ENCODE measurements at places on chromosomes 16 and 17. TPM values are rescaled to one million over a fixed set of nuclear protein-coding genes. Genes with fewer than 3 reads are reported as not detected.

GRCh38 chr17:43395165-43395564 lies 3.6 kb upstream of the ARL4D start:
- no peak for DNase-seq
- no peaks in the 10 kb centered on the region for H3K36me3 ChIP-seq
- no peak overlapping the region for H3K4me3 ChIP-seq
- H3K27ac ChIP-seq = no peak overlapping the region

DNA sequence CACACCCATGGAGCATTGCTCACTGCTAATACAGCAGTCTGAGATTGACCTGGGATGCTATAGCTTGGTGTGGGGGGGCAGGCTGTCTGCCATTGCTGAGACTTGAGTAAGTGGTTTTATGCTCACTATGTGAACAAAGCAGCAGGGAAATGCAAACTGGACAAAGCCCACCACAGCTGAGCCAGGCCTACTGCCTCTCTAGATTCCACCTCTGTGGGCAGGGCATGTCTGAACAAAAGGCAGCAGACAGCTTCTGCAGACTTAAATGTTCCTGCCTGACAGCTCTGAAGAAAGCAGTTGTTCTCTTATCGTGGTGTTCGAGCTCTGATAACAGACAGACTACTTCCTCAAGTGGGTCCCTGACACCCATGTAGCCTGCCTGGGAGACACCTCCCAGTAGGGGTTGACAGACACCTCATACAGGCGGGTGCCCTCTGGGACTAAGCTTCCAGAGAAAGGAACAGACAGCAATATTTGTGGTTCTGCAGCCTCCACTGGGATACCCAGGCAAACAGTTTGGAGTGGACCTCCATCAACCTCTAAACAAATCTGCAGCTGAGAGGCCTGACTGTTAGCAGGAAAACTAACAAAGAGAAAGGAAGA lies 2204.8 kb downstream of the TP53TG3F start:
- H3K36me3 ChIP-seq = no peaks in the 10 kb centered on the region
- H3K4me3 ChIP-seq = no peak overlapping the region
- DNase-seq = no peak
- no peaks in the 10 kb centered on the region for H3K27me3 ChIP-seq

GRCh38 chr17:57442914-57443571 lies 186.7 kb downstream of the MSI2 start:
- no peak for DNase-seq
- H3K27ac ChIP-seq = no peak overlapping the region
- H3K4me3 ChIP-seq = no peak overlapping the region
- no peaks in the 10 kb centered on the region for H3K27me3 ChIP-seq
- no peaks in the 10 kb centered on the region for H3K36me3 ChIP-seq
- peaks cover 20% of the 10 kb centered on the region for H3K4me1 ChIP-seq

DNA sequence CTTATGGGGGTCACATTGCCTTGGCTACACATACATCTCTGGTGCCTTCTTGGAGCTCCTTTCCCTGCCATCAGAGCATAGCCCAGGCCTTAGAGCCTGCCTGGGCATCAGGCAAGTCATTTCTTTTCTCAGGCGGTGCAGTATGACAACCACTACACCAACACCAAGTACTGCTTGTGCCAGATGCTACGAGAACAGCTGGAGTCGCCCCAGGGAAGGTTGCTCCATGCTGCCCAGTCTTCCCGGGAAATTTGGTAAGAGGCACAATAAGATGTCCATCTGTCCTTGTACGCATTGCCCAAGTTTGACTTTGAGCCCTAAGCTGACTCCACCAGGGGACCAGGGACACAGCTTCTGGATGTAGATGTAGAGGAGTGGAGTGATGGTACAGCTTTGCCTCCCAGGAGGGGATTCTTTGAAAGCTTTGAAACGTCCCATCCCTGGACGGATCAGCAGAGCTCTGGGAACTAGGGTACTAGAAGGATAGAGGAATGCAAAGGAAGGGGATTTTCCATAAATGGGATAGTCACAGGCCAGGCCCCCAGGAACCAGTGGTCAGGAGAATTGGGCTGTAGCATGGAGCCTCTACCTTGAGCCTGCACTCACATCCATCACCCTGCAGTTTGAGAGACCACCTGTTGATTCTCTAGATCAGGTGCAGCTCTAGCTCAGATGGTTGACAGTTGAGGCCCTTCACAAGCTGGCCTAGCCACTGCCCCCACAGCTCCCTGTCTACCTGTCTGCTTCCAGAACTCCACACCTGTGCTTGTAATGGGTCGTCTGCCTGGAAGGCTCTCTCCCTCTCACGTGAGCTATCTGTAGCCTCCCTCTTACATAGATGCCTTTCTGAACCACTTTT lies 11.0 kb upstream of the NFATC3 start:
- H3K27me3 ChIP-seq = no peaks in the 10 kb centered on the region
- H3K36me3 ChIP-seq = no peaks in the 10 kb centered on the region
- DNase-seq = no peak
- H3K4me3 ChIP-seq = no peak overlapping the region

DNA sequence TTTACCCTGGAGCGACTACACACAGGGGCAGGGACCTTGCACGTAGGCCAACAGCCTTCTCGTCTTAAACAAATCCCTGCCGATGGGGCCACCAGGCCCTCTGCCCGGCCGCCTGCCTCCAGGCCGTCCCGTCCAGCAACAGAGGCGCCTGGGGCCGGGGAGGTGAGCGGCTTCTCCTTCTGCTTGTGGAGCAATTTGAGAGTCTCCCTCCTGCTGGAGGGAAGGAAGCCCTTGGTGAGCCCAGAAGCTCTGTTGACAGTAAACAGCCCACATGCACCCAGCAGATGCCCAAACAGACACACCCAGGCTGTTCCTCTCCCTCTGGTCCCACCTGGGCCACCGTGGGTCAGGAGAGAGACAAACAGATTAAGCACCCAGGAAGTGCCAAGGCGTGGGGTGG lies 8.1 kb downstream of the SLC43A2 start:
- no peaks in the 10 kb centered on the region for H3K36me3 ChIP-seq
- no peak overlapping the region for H3K4me3 ChIP-seq
- H3K4me1 ChIP-seq = no peaks in the 10 kb centered on the region
- DNase-seq = no peak

- no peaks in the 10 kb centered on the region for H3K36me3 ChIP-seq
- peak overlapping the region; percentile 42 for H3K27ac ChIP-seq
- no peak for DNase-seq
Observed at GRCh38 chr17:77128896-77129567, 11.7 kb upstream of the SEC14L1 start.

DNA sequence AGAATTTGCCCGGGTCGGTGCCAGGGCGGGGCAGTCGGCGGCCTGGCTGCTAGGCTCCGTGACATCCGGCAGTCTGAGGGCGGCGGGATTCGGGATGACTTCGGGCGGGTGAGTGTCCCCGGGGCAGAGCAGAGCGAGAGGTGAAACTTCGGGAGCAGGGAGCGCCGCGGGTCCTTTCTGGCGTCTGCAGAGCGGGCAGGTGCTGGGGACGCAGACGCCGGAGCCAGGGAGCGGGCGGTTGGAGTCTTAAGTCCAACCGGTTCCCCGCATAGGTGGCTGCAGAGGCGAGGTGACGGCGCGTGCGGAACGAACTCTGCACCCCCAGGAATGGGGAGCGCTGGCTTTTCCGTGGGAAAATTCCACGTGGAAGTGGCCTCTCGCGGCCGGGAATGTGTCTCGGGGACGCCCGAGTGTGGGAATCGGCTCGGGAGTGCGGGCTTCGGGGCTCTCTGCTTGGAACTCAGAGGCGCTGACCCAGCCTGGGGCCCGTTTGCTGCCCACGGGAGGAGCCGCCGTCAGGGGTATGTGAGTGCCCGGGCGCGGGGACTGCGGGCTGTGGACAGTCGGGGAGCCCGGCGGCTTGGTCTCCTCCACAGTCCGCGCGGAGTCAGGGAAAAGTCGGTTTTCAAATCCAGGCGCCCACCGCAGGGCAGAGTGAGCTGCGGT lies at the start of gene B4GALNT2:
B4GALNT2 (plus strand) TSS at position 71 of the 666 bp plus-strand sequence; CDS start at position 95, 24 bp downstream.
- peaks cover 12% of the 10 kb centered on the region for H3K4me1 ChIP-seq
- no peaks in the 10 kb centered on the region for H3K27me3 ChIP-seq
- H3K36me3 ChIP-seq = no peaks in the 10 kb centered on the region
- H3K4me3 ChIP-seq = no peak within 1 kb of the TSS
- H3K27ac ChIP-seq = no peak within 1 kb of the TSS

GRCh38 chr17:10620823-10621222 lies 36.3 kb downstream of the MYH3 start:
- H3K27me3 ChIP-seq = no peaks in the 10 kb centered on the region
- H3K4me3 ChIP-seq = no peak overlapping the region
- H3K27ac ChIP-seq = no peak overlapping the region
- peak; percentile 35 for DNase-seq

DNA sequence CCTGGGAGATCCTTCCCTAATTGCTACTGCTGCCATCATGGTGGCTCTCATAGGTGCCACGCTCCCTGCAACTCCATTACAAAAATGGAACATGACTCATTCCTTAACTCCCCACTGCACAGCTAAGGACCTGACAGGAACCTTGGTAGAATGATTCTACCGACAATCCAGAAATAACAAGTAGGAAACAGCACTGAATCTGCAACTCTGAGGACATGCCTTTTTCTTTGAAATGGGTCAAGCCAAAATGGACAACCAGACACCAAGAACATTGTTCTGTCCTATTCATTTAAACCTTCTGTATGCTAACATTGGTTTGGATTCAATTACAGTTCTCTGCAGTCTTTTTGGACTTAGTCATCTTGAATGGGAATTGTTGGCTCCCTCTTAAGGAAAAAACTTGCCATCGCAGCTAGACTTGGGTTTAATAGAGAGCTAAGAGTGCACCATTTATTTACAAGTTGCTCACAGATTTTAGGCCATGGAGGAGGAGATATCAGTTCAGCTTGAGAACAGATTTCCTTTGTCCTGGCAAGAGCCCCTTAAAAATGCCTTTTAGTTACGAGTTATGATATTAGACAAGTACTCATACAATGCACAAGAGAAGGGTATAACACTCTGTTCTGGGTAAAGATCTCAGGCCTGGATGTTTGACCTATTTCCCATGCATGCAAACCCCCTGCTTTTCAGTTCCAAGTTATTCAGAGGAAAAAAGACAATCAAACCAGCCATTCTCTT lies 20.9 kb upstream of the NSRP1 start:
- no peak overlapping the region for H3K4me3 ChIP-seq
- no peaks in the 10 kb centered on the region for H3K36me3 ChIP-seq
- no peaks in the 10 kb centered on the region for H3K27me3 ChIP-seq

DNA sequence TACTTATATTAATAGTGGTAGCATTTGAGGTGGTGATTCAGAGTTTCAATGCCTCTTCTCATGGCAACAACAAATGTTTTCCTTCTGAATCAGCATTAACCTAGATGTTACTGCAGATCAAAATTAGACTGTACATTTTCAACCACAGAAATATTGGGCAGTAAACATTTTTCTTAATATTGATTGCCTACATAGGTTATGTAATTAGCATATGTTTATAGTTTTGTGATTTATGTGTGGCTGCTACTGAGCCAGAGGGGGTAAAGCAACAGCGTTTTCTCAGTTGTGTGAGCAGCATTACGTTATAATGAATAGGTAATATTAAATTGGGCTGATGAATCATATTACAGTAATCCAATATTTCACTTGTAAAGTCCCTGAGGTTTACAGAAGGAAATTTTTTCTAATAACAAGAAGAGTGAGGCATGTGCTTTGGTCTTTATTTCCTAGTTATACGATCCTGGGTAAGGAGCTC lies 18.8 kb upstream of the BMERB1 start:
- no peaks in the 10 kb centered on the region for H3K36me3 ChIP-seq
- H3K4me3 ChIP-seq = no peak overlapping the region
- no peak overlapping the region for H3K27ac ChIP-seq
- DNase-seq = no peak
- no peaks in the 10 kb centered on the region for H3K4me1 ChIP-seq

DNA sequence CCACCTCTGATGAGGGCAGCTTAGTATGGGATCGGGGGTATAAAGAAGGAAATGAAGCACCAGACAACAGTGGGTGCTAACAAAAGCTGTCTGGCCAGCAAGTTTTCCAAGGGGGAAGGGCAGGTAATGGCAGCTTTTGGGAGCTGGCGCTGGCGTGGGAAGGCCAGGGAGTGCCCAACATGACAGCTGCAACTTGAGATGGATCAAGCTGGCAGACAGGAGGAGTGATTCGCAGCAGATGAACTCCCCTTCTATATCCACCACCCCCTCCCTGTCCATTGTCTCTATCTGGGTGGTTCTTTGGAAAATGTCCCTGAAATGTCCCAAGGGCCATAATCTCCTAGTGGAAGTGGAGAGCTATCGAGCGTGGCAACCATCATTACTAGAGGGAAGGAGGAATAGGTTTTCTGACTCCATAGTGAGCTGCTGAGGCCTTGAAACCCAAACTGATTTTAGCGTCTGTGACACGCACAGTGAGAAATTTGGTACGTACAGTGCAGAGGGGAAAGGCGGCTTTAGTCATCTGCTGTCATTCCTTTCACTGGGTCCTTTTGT lies 4.8 kb upstream of the INPP5K start:
- no peak overlapping the region for H3K27ac ChIP-seq
- no peaks in the 10 kb centered on the region for H3K36me3 ChIP-seq
- no peak overlapping the region for H3K4me3 ChIP-seq
- H3K27me3 ChIP-seq = no peaks in the 10 kb centered on the region
- H3K4me1 ChIP-seq = peaks cover 11% of the 10 kb centered on the region

DNA sequence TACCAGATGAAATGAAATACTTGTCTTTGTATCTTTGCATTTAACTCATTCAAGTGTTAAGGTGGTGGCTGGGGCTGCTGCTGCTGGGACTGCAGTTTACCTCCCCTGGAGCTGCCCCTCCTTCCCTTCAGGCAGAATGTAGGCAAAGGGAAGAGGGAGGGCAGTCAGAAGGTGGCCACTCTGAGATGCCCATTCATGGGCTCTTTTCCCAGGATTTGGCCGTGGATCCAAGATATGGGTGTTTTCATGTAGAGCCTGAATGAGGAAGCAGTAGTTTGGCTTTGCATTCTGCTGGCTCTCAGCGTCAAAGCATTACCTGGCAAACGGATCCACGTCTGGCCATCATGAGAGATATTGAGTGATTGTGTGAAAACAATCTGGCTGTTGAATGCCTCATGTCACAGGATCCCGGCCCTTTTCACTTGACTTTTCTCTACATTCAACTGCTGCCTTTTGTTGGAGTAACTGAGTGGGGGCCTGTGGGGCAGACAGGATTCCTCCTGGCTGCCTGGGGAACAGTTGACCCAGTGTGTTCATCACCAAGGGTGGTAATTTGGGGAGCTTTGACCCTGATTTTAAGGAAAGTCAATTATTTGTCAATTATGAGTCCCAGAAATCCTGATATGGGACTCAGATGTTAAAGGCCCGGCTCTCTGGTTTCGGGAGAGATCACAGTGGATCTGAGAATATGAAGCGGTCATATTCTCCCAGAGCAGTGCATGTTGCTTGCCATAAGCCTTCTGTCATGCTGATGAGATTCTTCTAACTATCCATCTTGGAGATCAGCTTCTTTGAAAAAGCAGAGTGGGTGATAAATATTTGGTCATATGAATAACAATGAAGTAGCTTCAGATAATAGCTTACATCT lies 236.8 kb downstream of the IRX3 start:
- H3K36me3 ChIP-seq = no peaks in the 10 kb centered on the region
- DNase-seq = no peak
- H3K4me3 ChIP-seq = no peak overlapping the region
- no peaks in the 10 kb centered on the region for H3K4me1 ChIP-seq
- no peaks in the 10 kb centered on the region for H3K27me3 ChIP-seq

GRCh38 chr17:79168486-79169055 lies 93.9 kb downstream of the ENGASE start:
- no peak overlapping the region for H3K4me3 ChIP-seq
- H3K27ac ChIP-seq = no peak overlapping the region
- DNase-seq = no peak
- H3K27me3 ChIP-seq = no peaks in the 10 kb centered on the region

OR4D1 gene
- not detected for total RNA-seq

PRSS27 gene
- not detected for total RNA-seq

SULT1A3 gene
- 5.7 TPM for total RNA-seq

ADORA2B gene
- 1.8 TPM for total RNA-seq

KRTAP3-1 gene
- not detected for total RNA-seq

FLYWCH2 gene
- total RNA-seq = 49.1 TPM

CD300A gene
- total RNA-seq = 3.1 TPM

Measured in body of pancreas (tissue), 4 donors.